NCI-H345 (cell line): ENCODE measurements at places on chromosomes 6 and 20.
A peak's percentile ranks its signal among the peaks of the same experiment; 100 is the strongest.

- no peak for DNase-seq
These were observed 106.3 kb downstream of the BCAS1 start for GRCh38 chr20:53964067-53964466.

DNA sequence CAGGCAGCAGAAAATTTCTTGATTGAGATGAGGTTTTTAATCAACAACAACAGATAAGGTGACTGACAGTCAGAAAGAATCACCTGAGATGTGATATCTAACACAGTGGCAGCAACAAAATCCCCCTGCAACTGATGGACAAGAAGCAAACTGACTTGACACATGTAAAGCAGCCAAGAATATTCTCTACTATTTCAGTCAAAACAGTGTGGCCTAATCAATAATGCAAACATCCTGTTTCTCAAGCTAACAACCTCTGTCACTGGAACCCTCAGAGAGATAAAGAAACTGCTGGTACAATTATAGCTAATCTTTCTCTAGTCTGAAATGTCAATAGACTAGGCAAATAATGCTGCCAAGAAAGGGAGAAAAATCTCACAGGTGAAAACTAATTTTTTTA lies 4.6 kb upstream of the CGA start:
- no peak for DNase-seq

GRCh38 chr6:44771647-44772415 lies 384.3 kb downstream of the CDC5L start:
- no peak for DNase-seq

DNA sequence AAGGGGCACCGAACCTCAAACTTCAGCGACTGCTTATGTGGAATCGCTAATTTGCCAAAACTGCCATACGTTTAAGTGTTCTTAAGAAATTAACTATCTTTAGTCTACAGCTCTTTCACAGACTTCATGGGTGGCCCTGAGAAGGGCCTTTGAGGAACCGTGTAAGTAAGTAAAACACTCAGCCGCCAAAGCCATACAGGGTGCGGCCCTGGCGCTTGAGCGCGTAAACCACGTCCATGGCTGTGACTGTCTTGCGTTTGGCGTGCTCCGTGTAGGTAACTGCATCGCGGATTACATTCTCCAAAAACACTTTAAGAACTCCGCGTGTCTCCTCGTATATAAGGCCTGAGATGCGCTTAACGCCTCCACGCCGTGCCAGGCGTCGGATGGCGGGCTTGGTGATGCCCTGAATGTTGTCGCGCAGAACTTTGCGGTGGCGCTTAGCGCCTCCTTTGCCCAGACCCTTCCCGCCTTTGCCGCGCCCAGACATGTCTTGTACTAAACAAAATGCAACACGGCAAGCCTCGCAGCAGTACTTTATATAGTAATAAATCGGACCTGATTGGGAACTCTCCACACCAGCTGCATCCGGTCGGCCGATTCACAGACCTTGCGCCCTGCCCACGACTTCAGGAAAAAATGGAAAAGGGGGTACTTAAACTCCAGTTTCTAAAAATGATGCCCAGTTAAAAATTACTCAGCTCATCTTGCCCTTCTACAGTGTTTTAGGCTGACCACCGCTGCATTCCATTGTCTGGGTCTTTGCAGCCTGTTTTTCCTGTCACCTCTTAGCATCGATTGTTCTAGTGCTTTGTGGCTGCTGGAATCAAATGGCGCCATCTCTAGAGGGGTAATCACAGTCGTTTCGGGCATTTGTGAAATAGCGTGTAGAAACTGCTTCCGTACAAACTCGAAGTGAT lies 38.9 kb downstream of the OR2B2 start:
- peak; percentile 90 for DNase-seq

DNA sequence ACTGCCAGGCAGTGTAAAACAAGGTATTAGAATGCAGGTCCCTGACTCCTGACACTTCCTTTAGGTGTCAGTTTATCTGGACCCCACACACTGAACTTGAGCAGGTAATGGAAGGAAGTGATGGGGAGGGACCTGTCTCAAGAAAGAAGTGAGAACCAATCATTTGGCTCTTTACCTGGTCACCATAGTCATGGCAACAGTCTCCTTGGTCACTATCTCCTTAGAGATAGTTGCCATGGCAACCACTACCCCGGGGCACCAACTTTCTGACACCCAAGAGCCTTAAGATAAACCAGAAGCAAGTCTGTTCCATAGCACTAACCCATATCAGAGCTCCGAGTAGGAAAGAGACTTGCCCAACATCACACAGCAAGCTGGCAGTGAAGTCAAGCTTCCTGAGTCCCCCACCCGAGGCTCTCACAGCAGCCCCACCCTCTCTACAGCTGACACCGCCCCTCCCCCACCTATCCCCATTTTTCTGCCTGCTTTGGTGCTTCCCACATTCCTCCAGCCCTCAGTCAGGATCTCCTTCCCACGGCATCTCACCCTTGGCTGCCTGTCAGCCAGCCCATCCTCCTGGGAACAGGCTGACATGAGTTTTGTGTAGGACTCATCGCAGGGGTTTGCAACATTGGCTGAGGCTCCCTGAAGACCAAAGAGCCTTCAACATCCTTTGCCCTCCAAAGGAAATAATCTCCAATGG lies 16.3 kb upstream of the HM13 start:
- DNase-seq: no peak

- DNase-seq: peak; percentile 40
These were observed 30.6 kb downstream of the COL11A2 start for GRCh38 chr6:33161354-33162331.

GRCh38 chr20:11891077-11891775 lies 26.5 kb upstream of the BTBD3 start:
- DNase-seq: peak; percentile 73

GRCh38 chr20:51412951-51413481 lies 129.5 kb downstream of the NFATC2 start:
- no peak for DNase-seq

DNA sequence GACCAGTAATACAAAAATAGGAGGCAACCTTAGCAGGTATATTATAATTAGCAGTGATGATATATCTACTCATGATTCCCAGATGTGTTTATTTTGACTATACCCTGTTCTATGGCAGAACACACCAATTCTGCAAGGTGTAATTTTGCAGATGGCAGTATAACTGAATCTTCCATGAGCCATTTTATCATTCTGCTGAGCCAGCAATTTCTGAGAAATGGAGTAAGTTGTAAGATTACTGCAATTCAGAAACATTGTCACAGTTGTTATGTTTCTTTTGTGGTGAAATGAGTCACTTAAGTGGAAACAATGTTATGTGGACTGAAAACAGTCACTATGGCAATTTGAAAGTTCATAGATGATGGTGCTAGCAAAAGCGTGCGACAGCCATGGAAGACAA lies 63.7 kb upstream of the RIMS1 start:
- no peak for DNase-seq

DNA sequence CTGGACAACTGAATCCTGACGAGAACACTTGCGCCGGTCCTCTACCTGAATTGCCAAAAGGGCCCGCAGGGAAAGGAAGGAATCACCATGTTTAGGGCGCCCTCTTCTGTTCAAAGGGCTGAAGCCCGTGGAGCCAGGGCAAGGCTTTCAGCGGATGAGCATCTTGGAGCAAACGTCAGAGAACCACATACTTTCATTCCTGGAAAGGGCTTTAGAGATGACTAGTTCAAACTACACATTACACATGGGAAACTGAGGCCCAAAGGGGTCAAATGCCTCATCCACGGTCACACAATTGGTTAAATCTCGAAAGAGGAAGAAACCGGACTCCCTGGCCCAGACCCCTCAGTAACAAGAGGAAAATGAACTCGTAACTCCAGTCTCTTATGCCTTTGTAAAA lies 11.5 kb upstream of the ZNF133 start:
- peak; percentile 80 for DNase-seq

GRCh38 chr6:143260857-143261256 lies 189.6 kb downstream of the ADAT2 start:
- no peak for DNase-seq

- no peak for DNase-seq
These were observed 73.0 kb downstream of the SHPRH start for GRCh38 chr6:145891126-145891525.

- DNase-seq: no peak
These were observed 71.1 kb downstream of the TAF4 start for GRCh38 chr20:61994546-61994945.

GRCh38 chr6:39765508-39766065 lies 26.6 kb upstream of the DAAM2 start:
- no peak for DNase-seq

- peak; percentile 66 for DNase-seq
These were observed 49.8 kb downstream of the CPXM1 start for GRCh38 chr20:2750491-2751251.

DNA sequence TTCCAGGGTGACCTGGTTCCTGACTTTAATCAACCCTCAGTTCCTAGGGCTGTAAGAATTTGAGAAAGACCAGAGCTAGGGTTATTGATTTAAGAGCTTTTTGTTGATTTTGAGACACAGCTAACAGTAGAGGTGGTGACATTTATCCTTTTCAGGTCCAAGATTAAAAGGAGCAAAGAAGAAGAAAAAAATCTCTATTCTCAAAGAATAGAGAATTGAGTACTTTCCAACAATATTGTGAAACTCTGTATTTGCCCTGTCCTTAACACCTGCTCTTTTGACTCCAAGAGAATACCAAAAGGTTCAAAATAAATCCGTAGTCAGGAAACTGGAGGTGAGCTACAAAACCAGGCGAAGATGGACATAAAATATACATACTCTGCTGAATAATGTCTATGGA lies 7.3 kb downstream of the PAQR8 start:
- no peak for DNase-seq

DNA sequence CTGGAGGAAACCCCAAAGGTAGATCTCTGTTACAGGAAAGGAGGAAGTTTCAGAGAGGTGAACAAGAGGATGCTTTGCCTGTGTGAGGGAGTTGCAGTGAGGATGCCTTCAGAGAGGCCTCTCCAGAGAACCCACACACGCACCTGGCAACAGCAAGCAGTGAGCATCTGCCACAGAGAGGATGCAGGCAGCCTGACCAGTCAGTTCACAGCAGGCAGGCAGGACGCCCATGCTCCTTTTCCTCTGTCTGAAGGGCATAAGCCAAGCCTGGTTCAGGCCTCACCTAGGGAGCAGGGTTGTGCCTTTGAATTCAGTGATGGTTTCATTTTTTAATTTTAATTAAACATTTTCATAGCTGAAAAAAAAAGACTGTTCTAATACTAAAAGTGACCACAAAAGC lies 346.0 kb upstream of the MARCKS start:
- no peak for DNase-seq

DNA sequence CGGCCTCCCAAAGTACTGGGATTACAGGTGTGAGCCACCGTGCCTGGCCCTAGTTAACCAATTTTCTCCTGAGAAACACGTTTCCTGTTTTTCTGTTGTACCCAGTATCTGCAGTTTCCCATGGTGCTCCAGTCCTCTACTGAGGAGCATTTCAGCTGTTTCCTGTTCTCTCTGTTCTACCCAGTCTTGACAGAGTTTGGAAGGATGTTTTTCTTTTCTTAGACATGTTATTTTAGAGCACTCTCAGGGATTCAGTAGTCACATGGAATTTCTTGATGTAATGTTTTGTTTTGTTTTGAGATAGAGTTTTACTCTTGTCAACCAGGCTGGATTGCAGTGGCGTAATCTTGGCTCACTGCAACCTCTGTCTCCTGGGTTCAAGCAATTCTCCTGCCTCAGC lies 129.8 kb upstream of the TIAM2 start:
- no peak for DNase-seq

- DNase-seq: no peak
These were observed 215.8 kb downstream of the EYA4 start for GRCh38 chr6:133456944-133457343.

DNA sequence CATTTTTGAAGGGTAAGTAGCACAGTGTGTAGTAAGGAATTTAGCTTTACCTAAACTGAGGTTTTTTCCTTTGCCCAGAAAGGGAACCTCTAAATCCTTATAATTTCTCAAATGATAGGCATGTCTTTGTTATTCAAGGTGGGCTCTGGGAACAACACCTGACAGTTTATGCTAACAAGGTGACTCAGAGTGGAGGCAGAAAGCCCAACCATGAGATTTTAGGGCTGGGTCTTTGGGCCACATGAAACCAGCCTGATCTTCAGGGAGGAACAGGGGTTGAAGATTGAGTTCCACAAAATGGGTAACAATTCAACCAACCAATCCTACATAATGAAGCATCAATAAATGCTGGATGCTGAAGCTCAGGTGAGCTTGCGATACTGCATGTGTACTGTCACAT lies 46.6 kb downstream of the PRSS35 start:
- DNase-seq: no peak

GRCh38 chr6:53070806-53071205 lies 5.6 kb downstream of the FBXO9 start:
- no peak for DNase-seq

DNA sequence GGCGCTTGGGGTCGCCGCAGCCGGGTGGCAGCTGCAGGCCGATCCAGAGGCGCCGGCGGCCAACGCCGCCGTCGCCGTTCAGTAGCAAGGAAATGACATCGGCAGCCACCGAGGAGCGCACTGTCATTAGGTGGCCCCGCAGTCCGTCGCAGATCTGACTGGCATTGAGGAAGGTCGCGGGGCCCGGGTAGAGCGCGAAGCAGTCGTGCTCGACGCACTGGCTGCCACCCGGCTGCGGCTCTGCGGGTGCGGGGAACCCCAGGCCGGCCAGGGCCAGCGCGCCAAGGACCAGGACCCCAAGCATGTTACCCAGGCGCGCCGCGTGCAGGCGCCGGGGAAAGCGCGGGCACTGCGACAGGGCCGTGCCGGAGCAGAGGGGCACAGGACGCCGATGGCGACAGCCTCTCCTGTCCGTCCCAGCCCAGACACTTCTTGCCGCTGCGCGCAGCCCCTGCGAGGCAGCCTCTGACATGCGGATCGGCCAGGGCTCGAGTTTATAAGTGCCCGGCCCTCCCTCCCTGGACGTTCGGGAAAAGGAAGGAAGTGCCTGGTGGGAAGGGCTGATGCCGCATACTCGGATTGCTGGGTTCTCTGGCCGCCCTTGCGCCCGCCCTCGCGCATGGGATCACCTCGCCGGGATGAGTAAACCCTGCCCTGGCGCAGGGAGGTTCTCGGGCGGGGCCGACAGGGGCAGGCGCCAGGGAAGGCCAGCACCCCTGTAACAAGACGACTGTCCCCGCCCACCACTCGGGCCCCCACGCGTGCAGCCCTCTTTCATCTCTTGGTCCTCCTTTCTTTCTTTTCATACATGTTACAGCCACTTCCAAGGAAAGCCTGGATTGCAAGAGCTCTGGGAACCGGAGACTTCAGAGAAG lies at the start of gene THBD:
TSS of gene THBD (minus strand) at position 472 of the 875 bp plus-strand sequence. CDS start at position 304, 168 bp downstream.
- peak; percentile 37 for DNase-seq

GRCh38 chr20:51574248-51575033 lies 31.9 kb upstream of the NFATC2 start:
- DNase-seq: no peak

DNA sequence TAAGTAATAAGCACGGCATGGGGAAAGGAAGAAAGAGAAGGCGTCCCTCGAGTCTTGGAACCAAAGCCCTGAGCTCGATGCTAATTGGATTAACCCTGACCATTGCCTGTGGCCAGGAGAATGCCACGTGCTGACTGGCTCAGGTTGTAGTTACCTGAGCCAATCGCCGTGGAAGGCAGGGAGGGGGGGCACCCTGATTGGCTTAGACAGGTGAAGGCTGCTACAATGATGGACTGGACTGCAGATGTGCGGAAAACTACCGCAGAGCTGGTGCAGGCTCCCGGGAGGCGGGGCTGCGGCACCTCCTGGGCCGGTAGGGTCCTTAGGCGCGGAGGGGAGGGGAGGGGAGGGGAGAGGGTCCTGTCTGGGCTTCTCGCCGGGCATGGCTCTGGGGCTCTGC lies 121.3 kb downstream of the TFAP2C start:
- no peak for DNase-seq
